ENCODE measurements at places on chromosomes 6 and 20. TPM values are rescaled to one million over a fixed set of nuclear protein-coding genes. Genes with fewer than 3 reads are reported as not detected.

ARMC12 gene
- 0.55 TPM for total RNA-seq

SLC52A3 gene
- 0.38 TPM for total RNA-seq

OR2B6 gene
- total RNA-seq: not detected

ZNFX1 gene
- total RNA-seq: 26.3 TPM

ARMC2 gene
- total RNA-seq: 2.0 TPM

EPHA7 gene
- 0.03 TPM for total RNA-seq

WFDC6 gene
- total RNA-seq: not detected

APCDD1L gene
- total RNA-seq: 0.06 TPM
